ENCODE measurements at places on chromosomes 4 and X.

GRCh38 chr4:22680065-22680642 is 12.6 kb upstream of the GBA3 start:
- DNase-seq, result no peak

- DNase-seq, result no peak
Measured at GRCh38 chrX:140354431-140355120, 150.3 kb downstream of the SOX3 start.

GRCh38 chr4:996030-996996 is 3.1 kb upstream of the SLC26A1 start:
- DNase-seq, result no peak

DNA sequence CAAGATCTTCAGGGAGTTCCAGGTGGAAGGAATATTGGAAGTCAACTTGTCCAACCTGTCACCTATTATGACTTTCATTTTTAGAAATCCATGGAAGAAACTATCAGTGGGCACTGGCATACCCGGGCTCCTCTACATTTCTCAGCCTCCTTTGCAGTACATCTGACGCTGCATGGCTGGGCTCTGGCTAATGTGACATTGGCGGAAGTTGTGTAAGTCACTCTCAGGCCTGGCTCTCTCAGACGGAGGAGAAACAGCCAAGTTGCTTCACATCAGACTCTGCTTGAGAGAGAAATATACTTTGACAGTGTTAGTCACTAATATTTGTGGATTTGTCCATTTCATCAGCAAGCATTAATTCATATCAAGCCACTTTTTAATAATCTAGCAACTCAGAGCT is 4.5 kb downstream of the DCHS2 start:
- no peak for DNase-seq

- no peak for DNase-seq
Measured at GRCh38 chr4:106830879-106831278, 205.2 kb downstream of the DKK2 start.

DNA sequence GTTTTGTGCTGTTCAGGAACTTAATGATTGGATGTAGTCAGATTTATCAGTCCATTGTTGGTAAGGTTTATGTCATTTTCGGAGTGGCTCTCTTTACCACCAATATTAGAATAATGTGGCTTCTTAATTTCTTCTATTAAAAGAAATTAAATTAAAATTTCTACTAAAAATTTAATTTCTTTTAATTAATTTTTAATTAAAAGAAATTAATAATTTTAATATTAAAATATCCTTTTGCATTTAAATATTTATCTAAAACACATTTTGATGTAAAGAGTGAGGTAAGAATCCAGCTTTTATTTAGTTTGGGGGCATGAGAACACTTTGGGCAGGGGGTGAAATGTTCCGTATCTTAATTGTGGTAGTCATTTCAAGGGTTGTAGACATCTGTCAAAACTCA is 15.7 kb upstream of the UFSP2 start:
- no peak for DNase-seq

GRCh38 chrX:148788449-148788848 is 288.0 kb downstream of the AFF2 start:
- no peak for DNase-seq

DNA sequence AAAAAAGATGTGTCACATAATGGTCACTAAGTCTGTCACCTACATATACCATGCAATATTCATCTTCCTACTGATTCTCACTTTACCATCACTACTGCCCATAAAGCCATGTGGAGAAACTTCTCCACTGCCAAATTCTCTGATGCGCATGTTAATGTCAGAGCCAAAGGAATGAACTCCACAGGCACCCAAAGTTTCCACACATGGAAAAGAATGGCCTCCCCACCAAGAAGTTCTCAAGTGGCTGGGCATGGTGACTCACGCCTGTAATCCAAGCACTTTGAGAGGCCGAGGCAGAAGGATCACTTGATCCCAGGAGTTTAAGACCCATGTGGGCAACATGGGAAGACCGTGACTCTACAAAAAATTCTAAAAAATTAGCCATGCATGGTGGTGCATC is 43.8 kb upstream of the UGDH start:
- DNase-seq, result no peak

GRCh38 chr4:115054836-115055235 is 58.6 kb downstream of the NDST4 start:
- no peak for DNase-seq

GRCh38 chrX:70592091-70592490 is 147.5 kb downstream of the DLG3 start:
- no peak for DNase-seq

GRCh38 chr4:38129460-38130227 is 169.4 kb downstream of the PTTG2 start:
- DNase-seq, result no peak

DNA sequence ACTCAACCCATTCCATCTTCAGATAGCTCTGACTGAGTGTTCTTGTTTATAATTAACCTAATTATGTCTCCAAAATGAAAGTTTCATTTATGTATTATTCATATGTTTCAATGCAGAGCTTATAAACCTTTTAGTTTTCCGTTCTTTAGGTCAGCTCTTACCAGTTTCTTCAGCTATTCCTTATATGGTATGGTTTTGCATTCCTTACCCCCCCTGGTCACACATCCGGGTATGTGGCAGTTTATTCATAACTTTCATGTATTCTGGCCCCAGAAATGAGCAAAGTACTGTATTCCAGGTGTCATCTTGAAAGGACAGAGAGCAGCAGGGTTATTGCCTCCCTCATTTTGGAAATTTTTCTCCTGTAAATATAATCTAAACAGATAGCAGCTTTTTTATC is 16.8 kb upstream of the IGSF1 start:
- no peak for DNase-seq

DNA sequence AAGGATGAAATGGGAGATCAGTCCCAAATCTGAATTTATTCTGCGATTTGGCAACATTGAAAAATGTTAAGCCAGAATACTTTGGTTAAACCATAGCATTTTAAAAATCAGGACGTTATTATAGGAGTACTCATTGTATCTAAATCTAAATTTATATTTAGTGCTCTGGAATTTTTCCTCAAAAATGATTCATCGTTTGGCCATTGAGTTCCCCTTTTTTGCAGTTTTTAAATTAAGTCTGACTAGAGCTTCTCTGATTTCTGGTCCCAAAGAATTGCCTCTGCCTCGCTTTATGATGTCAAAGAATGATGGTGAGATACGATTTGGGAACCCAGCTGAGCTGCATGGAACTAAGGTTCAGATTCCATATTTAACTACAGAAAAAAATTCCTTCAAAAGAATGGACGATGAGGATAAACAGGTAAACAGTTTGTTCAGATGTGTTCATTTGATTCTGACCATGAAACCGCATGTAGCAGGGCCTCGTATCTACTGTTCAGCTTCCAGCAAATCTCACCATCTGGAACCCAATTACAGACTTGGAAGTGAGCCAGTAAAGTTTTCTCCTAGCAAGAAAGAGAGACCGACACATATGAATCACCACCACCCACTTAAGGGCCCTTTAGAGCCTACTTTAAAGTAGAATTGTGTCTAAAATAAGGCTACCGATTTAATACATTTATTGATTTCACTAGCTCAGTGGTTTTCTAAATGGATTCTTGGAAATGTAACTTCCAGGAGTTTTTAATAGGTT is 75.6 kb downstream of the REPS2 start:
- DNase-seq, result no peak

DNA sequence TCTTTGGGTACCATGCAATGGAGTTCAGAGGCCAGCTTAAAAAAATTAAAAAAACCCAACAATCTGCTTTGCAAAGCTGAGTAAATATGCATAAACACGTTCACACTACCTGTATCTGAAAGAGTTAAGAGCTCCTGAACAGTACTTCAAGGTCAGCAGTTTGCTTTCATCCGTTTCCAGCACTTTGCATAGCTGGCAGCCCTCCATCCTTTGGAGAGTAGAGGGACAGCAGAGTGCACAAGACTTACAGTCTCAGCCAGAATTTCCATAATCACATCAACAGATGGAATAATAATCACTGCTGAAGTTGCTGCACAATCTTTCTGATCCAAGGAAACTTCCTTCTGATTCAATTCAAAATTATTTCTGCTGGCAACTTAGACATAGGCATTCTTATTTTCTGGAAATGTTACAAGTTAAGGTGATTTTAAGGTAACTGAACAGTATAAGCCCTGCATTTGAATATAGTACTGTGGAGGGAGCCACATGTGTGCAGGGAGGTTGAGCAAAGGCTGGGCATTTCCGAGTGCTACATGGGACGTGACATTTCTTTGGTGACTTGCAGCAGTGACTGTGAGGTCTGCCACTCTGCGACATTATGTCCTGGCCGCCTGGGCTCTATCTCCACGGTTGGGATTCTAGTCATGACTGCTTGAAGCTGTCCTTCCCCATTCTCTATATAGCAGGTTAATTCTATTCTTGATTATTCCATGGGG is 73.5 kb upstream of the EMCN start:
- DNase-seq, result no peak

DNA sequence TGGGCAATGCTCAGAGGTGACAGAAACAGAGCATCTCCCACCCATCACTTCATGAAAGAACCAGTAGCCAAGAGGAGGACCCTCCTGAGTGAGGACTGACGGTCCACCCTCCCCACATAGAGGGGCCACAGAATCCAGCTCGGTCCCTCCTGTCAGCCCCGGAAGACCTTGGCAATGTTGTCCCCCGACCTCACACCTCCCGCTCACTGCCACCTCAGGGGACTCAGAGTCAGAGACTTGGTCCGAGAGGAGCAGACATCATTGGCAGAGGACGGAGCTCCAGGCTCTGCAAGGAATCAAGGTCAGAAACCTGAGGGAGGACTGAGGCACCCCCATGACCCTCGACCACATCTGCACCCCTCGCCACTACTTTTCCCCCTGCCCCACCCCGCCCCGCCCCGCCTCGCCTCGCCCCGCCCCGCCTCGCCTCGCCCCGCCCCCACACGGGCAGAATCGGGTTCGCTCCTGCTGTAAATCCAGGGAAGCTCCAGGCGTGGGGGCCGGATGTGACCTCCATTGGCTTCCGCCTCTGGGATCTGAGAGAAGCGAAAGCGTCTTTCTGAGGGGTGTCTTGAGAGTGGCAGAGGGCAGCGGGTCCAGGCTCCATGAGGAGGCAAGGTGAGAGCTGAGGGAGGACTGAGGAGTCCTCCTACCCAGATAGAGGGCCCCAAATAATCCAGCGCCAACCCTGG is at the start of gene MAGEA11:
TSS of gene MAGEA11 (plus strand) at position 516 of the 692 bp plus-strand sequence. CDS start 1,100 bp downstream, outside the sequence.
- DNase-seq, result no peak

- no peak for DNase-seq
Measured at GRCh38 chr4:87679449-87680169, 29.5 kb downstream of the DMP1 start.

GRCh38 chr4:103645991-103646390 is 73.8 kb downstream of the TACR3 start:
- DNase-seq, result no peak

GRCh38 chr4:76513482-76513881 is 78.5 kb downstream of the SHROOM3 start:
- DNase-seq, result no peak

DNA sequence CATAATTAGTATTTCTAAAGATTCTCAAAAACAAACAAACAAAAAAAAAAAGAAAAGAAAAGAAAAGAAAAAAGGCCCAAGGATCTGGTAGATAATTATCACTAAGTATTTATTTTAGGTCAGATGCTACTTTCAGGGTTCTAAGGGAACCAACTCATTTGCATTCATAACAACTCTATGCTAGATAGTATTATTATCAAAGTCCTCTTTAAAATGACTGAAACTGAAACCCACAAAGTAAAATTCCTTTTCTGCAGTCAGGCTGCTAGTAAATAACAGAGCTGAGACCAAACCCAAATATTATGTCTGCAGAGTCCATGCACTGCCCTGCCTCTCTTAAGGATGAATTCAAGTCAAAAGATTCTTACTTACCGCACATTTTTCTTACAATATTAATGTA is 38.3 kb upstream of the MAPK10 start:
- no peak for DNase-seq

GRCh38 chrX:134622056-134622812 is 36.0 kb downstream of the PLAC1 start:
- DNase-seq, result no peak

DNA sequence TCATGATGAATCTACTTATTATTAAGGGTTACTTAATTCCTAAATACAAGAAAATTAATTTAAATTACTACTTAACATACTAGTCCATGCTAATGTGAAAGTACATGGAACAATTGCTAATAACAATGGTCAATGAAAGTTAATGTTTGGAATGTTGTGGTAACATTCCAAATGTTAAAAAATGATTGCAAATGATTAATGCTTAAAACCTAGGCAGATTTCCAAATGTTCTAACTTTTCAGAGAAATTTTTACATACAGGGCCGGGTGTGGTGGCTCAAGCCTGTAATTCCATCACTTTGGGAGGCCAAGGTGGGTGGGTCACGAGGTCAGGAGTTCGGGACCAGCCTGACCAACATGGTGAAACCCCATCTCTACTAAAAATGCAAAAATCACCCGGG is 1851.3 kb upstream of the PCDH7 start:
- DNase-seq, result no peak

DNA sequence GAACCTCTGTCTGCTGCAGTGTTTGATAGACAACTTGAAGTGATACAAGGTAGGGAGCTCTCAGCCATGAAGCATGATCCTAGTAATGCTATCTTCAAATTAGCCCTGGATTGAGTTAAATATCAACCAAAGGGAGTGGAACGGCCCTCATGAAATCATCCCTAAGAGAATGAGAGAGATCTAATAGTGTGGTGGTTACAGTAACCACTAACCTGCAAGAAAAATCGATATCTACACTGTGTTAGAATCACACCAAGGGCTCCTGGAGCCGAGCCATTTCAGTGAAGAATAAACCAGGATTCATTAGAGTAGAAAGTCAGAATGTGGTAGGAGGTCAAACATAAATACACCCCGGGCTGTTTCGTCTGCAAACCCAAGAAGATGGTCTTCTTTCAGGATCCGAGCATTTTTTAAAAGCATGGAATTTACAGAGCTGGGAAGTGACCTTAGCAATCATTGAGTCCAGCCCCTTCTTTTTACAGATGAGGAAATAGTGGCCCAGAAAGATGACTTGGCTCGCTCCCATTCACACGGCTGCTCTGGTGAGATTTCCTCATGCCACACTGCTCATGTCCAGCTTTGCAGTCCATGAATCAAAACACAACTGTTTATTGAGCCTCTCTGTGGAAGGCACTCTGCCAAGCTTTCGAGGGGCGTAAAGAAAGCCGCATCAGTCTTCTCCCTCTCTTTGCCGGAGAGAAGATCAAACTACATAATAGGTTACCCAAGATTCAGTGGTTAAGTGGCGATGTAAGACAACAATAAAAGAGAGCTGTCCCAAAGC is 5.5 kb upstream of the DCTD start:
- DNase-seq, result no peak

DNA sequence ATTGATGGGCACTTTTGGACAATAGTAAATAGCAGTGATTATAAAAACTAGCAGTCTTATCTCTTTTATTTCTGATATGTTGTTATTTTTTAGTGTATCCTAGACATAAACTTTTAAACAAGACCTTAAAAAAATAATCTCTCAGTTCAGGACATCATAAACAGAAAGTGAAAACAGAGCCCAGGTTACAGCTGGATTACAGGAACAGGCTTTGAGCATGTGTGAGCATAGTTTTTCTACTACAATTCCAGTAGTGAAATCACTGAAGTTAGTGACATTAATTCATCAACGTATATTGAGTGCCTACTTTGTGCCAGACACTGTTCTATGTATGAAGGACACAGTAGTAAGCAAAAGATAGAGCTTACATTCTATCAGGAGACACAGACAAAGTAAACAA is 16.9 kb downstream of the TRIM75 start:
- no peak for DNase-seq

GRCh38 chr4:33073811-33074210 is 2353.6 kb downstream of the PCDH7 start:
- no peak for DNase-seq

GRCh38 chr4:80221161-80221560 is 23.9 kb downstream of the PRDM8 start:
- DNase-seq, result no peak

All from activated CD4-positive, CD25-positive, alpha-beta regulatory T cell (primary cell).